CD4-positive, CD25-positive, alpha-beta regulatory T cell (primary cell): ENCODE measurements at places on chromosomes 5 and 9. TPM values are rescaled to one million over a fixed set of nuclear protein-coding genes. Genes with fewer than 3 reads are reported as not detected.

DNA sequence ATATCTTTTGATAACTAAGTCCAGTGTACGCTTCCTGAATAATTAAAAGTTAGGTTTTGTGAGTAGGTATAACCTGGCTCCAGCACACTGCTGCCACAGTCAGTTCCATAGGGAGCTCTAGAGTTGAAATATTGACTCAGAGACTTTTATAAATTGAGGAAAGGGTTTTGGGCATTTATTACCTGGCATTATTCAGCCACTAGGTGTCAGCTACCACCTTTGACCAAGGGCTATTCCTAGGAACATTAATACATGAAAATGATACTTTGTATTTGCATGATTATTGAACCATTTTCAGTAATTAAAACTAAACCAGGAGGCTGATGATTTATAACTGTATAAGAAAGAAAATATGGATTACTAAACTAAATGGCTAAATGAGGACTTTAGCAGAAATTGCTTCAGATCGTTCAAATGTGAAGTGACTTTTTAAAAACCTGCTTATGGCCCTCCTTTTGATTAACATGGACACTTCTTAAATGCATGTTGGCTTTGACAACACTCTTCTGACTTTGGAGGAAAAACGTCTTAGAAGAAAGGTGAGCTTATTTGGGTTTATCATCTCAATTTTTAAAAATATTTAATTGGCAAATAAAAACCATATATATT lies 83.0 kb downstream of the SMC2 start:
- H3K27ac ChIP-seq, result no peak overlapping the region
- no peaks in the 10 kb centered on the region for H3K27me3 ChIP-seq
- H3K4me1 ChIP-seq, result no peaks in the 10 kb centered on the region
- H3K4me3 ChIP-seq, result no peak overlapping the region

DNA sequence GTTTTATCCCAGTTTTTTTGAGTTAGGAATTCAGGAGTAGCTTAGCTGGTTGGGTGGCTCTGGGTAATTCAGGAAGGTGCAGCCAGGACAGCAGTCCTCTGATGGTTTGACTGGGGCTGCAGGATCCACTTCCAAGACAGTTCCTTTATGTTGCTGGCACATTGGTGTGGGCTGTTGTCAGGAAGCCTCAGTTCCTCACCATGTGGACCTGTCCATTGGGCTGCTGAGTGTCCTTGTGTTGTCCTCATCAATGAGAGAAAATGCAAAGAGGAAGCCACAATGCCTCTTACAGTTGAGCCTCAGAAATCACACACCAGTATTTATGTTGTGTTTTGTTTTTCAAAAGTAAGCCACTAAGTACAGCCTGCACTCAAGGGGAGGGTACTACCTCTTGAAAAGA lies 140.9 kb downstream of the MAST4 start:
- no peaks in the 10 kb centered on the region for H3K36me3 ChIP-seq
- no peak overlapping the region for H3K4me3 ChIP-seq
- no peak for DNase-seq

The PPP3R2 gene
- not detected for total RNA-seq

The SLC6A3 gene
- not detected for total RNA-seq

DNA sequence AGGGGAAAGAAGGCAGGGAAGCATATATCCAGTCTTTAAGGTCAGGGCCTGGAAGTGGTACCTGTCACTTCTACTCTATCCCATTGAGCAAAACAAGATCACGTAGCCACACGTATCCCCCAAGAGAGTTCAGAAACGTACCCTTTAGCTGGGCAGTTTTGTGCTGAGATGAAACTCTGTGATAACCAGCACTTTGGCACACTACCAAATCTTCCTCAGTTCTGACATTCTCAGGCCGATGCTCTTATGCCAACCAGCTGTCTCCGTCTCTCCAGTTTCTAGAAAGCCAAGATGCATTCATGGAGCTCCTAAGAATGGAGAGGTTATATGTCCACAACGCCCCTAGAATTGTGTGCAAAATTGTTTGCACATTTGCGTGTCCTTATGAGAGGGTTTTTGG lies 176.6 kb upstream of the MSX2 start:
- no peaks in the 10 kb centered on the region for H3K36me3 ChIP-seq
- no peaks in the 10 kb centered on the region for H3K4me1 ChIP-seq
- H3K27me3 ChIP-seq, result no peaks in the 10 kb centered on the region
- H3K27ac ChIP-seq, result no peak overlapping the region

DNA sequence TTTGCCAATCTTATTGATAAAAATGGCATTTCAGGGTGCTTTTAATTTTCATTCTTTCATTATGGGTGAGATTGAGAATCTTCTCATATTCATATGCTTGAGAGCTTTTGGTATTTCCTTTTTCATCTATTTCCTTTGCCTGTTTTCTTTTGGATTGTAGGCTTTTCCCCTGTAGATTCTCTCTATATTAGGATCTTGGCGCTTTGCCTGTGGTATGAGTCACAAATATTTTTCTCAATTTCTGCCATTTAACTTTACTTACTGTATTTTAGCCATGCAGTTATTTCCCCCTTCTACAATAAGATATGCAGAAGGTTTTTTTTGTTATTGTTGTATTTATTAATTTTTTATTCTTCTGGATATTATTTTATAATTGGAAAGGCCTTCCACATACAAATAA lies 21.5 kb upstream of the KLF9 start:
- H3K36me3 ChIP-seq, result no peaks in the 10 kb centered on the region
- no peak for DNase-seq
- no peak overlapping the region for H3K27ac ChIP-seq
- no peak overlapping the region for H3K4me3 ChIP-seq

DNA sequence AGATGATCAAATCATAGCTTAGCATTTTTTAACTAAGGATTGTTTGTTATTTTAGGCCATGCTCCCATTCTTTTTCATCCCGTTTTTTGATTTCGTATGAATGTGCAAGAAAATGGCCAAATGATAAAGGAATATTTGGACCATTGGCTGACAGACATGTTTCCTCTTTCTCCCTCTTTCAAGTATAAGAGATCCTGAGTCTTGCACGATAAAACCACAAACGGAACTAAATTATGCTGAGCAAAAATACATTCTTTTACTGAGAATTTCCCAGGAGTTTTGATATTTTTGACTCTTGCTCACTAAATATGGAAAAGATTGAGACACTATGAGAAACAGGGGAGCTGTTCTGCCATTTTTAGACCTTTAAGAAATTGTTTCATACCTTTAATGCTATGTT lies 90.4 kb upstream of the KLF9 start:
- DNase-seq, result no peak
- no peak overlapping the region for H3K4me3 ChIP-seq
- H3K27ac ChIP-seq, result no peak overlapping the region
- H3K27me3 ChIP-seq, result no peaks in the 10 kb centered on the region
- no peaks in the 10 kb centered on the region for H3K36me3 ChIP-seq
- no peaks in the 10 kb centered on the region for H3K4me1 ChIP-seq

GRCh38 chr9:81877047-81877446 lies 51.2 kb upstream of the SPATA31D4 start:
- H3K4me3 ChIP-seq, result no peak overlapping the region
- no peak for DNase-seq
- H3K4me1 ChIP-seq, result no peaks in the 10 kb centered on the region
- no peaks in the 10 kb centered on the region for H3K36me3 ChIP-seq
- H3K27me3 ChIP-seq, result no peaks in the 10 kb centered on the region

GRCh38 chr5:127186657-127187056 lies 103.9 kb upstream of the MEGF10 start:
- H3K27me3 ChIP-seq, result peaks cover 8% of the 10 kb centered on the region
- DNase-seq, result no peak
- no peaks in the 10 kb centered on the region for H3K4me1 ChIP-seq
- no peak overlapping the region for H3K4me3 ChIP-seq

GRCh38 chr9:84169240-84169639 lies 171.3 kb downstream of the SLC28A3 start:
- no peaks in the 10 kb centered on the region for H3K36me3 ChIP-seq
- no peak for DNase-seq
- H3K27ac ChIP-seq, result no peak overlapping the region
- H3K4me3 ChIP-seq, result no peak overlapping the region
- no peaks in the 10 kb centered on the region for H3K27me3 ChIP-seq
- no peaks in the 10 kb centered on the region for H3K4me1 ChIP-seq
